ENCODE measurements at places on chromosomes 1 and 21.

DNA sequence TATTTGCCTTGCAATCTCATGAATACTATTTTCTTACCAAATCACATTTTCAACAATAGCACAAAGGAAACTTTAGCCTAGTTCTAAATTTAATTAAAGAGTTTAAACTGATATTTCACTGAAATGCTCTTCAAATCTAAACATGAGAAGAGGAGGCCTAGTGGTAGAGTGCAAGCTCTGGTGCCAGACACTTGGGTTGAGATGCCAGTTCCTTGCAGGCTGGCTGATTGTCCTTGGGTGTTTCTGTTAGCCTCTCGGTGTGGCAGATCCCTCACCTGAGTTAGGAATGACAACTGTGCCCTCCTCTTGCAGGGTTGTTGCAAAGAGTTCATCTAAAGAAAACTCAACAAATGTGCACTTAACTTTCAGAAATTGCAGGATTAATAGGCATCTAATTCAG, 12.5 kb downstream of the ZBTB21 start:
- DNase-seq, result no peak

GRCh38 chr1:216702170-216702569, 21.1 kb downstream of the ESRRG start:
- DNase-seq, result no peak

DNA sequence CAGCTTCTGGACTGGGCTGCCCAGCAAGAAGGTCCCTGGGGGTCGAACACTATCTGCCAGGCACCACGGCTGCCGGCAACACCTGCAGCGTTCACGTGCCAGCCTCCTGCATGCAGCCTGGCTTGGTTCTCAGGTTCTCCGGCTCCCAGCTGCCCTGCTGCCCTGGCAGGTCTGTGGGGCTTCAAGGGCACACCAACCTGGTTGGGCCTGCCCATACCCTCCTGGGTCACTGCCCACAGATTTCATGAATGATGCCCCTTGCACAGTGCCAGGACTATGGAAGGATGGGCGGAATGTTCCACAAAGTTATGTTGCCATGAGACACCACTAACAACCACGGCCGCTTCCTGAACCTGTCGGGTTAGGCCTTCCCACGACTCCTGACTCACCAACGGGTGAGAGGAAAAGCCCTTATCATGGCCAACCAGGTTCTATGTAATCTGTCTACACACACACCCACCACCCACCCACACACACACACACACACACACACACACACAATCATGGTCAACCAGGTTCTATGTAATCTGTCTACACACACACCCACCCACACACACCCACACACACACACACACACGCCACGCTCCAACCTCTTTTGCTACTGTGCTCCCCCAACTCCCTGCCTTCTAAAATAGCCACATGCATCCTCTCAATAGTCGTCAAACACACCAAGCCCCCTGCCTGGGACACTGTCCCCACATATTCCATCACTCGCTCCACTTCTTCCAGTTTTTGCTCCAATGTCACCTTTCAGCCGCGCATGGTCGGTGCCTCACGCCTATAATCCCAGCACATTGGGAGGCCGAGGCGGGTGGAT, 32.2 kb downstream of the HSPG2 start:
- DNase-seq, result peak; percentile 53

GRCh38 chr1:26993237-26994019, at the start of gene TRNP1:
TSS of gene TRNP1 (plus strand) at chr1:26993692. CDS start at chr1:26993787, 95 bp downstream.
- peak; percentile 73 for DNase-seq

DNA sequence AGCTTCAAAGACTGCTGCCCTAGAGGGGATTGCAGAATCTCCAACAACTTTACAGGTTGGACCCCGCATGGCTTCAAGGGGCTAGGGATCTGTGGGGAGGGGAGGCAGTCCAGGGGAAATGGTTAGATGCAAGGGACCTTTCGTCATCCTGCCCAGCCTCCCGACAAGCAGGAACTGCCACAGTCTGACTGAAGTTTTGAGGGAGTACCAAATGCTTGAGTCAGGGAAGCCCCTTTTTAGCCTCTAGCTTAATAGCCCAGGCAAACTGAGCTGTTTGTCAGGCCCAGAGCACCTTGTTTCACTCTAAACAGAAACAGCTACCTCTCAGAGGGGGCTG, 1.1 kb downstream of the TOR3A start:
- no peak for DNase-seq

GRCh38 chr1:222790520-222790919, 24.3 kb upstream of the DISP1 start:
- DNase-seq, result no peak

DNA sequence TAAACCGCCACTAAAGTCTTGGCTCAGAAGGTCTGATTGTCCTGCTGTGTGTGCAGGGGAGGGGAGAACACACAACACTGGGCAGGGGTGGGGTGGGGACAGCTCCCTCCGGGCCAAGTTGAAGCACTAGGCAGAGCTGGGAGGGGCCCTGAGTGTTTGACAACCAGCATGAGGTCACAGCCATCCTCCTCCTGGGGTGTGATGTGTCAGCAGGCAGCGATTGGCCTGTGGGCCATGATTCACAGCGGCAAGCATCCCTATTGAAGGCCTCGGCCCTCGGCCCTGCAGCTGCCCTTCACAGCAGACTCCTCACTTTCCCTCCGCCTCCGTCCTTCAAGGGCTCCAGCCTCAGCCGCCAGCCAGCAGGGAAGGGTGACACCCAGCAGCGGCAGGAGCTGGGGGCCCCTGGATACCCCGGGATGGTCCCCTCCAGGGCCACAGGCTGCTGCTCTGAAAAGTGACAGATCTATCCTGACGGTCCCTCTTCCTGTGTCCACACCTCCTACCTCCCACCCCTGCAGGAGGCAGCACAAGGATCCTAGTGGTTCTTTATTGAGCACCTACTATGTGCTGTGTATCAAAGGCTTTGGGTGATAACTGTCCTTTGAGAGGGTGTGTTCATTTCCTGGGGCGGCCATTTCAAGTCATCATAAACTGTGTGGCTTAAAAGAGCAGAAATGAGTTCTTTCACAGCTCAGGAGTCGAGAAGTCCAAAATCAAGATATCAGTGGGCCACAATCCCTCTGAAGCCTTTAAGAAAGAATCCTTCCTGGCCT, 66.0 kb upstream of the SLC25A33 start:
- DNase-seq, result peak; percentile 9

DNA sequence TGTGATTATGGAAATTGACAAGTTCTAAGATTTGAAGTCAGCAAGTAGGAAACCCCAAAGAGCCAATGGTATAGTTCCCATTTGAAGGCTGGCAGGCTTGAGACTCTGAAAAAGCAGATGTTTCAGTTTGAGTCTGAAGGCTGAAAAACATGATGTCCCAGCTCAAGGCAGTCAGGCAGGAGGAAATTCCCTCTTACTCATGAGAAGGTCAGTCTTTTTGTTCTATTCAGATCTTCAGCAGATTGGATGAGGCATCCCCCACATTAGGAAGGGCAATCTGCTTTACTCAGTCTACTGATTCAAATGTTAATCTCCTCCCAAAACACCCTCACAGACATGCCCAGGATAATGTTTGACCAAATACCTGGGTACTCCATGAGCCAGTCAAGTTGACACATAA, 372.5 kb upstream of the ST6GALNAC5 start:
- DNase-seq, result peak; percentile 7

DNA sequence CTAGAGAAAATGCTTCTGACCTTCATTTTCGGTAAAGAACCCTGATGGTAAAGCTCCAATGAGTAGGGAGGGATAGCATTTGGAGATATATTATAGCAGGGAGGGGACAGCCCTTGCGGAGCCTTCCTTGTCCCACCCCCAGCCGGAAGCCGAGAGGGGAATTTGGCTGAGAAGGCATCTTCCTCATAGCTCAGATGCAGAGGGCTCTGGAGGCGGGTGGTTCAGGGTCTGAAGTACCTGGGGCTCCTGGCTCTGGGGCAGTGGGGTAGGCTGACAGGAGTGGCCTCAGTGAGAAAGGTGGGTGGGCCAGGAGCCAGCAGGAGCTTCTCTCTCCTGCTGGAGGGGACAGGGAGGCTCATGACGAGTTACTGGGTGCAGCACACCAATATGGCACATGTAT, 88.0 kb upstream of the IFFO2 start:
- no peak for DNase-seq
